ENCODE measurements at places on chromosomes 16 and 17.
A peak's percentile ranks its signal among the peaks of the same experiment; 100 is the strongest.

GRCh38 chr16:87860553-87861299 is 8.6 kb downstream of the SLC7A5 start:
- DNase-seq: no peak

GRCh38 chr17:72631949-72632684 is 460.4 kb downstream of the SLC39A11 start:
- DNase-seq: no peak

- DNase-seq: no peak
Measured at GRCh38 chr17:5131146-5131715, 15.4 kb downstream of the USP6 start.

- DNase-seq: no peak
Measured at GRCh38 chr17:47993964-47994363, 23.1 kb downstream of the CDK5RAP3 start.

GRCh38 chr16:80836846-80837245 is 32.4 kb upstream of the CDYL2 start:
- DNase-seq: no peak

DNA sequence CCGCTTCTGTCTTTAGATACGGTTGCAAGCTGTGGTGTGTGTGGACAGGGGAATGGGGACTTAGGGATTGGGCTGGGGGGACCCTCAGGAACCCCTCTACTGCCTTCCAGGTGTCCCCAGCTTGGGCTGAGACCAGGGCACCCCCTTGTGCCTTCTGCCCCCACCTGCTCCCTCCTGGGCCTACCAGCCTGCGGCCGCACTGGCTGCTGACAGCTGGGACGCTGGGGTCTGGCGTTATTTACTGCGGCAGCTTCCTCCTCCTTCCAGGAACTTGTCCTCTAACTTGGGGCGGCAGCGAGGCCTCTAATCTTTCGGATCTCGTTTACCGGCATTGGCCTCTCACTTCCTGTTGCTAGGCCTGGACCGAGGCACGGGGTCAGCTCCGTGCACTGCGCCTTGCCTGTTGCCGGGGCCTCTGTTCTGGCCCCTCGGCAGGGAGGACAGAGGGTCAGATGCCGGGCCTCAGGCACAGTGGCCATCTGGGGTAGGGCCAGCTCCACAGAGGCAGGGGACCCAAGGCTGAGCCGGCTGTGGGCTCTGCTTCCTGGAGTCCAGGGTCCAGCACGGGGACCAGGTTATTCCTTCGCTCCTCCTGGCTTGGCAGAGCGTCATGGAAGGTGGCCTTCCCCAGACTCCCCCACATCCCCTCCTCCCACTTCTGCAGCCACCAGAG is 31.8 kb downstream of the TMEM235 start:
- DNase-seq: no peak

- no peak for DNase-seq
Measured at GRCh38 chr17:44084131-44084538, 13.6 kb downstream of the G6PC3 start.

- no peak for DNase-seq
Measured at GRCh38 chr17:79530361-79531105, 80.3 kb downstream of the RBFOX3 start.

- DNase-seq: no peak
Measured at GRCh38 chr17:32772453-32773025, 104.4 kb downstream of the MYO1D start.

DNA sequence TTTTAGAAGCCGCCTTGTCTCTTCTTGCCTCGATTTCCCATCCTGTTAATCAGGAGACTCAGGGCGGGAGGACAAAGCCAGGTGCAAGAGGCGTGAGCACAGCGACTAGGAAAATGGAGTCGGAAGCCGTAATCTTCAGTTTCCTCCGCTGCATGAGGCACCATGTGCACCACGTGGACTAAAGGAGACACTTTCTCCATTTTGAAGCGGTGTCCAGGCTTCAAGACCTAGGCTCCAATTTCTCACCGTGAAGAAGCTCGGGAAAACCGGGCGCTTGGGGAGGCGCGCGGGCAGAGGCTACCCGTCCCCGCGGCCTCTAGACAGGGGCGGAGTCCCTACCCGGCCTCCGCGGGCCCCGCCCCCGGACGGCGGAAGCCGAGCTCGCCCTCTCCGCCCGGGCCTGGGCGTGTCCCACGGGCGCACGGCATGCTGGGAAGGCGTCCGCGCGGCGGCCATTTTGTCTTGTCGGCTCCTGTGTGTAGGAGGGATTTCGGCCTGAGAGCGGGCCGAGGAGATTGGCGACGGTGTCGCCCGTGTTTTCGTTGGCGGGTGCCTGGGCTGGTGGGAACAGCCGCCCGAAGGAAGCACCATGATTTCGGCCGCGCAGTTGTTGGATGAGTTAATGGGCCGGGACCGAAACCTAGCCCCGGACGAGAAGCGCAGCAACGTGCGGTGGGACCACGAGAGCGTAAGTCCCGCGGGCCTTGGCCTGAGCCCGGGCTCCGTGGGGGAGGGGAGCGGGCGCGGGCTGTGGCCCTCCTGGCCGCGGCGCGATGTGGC is at the start of gene LUC7L3:
Gene LUC7L3, plus strand, starts transcription at position 460 of the 780 bp plus-strand sequence. Its CDS starts 130 bp downstream, at position 590.
- DNase-seq: peak; percentile 88

DNA sequence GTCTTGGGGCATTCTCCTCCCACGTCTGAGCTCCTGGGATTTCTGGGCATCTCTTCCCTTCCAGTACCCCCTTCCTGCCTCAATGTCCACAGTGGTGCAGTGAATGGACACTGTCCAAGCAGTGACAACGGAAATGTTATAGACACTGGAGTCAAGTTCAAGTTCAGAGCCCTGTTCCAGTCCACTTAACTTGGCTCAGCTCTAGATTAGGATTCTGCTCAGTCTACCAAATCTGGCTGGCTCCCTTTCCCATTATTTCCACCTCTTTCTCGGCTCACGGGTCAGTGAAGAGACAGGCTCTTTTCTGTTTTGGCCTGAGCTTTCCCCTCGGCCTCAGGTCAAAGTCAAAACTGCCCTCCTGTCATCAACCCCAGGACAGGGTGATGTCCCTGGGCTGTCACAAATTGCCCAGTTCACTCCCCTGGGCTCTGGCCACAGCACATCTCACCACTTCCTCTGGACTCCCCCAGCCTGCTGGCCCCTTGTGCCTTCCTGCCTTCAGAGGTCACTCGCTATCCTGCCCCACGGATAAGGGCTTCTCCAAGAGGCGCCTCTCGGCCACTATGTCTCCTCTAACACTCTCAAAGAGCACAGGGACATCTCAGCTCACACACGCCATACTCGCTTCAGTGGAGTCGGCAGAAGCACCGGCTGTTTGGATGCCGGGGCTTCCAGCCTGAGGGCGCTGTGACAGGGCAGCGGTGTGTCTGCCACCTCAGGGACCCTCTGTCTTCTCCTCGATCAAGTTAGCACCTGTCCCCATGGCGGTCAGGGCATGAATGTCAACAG is 17.7 kb upstream of the MRPL38 start:
- DNase-seq: no peak

- no peak for DNase-seq
Measured at GRCh38 chr16:22356930-22357634, 17.3 kb downstream of the CDR2 start.

DNA sequence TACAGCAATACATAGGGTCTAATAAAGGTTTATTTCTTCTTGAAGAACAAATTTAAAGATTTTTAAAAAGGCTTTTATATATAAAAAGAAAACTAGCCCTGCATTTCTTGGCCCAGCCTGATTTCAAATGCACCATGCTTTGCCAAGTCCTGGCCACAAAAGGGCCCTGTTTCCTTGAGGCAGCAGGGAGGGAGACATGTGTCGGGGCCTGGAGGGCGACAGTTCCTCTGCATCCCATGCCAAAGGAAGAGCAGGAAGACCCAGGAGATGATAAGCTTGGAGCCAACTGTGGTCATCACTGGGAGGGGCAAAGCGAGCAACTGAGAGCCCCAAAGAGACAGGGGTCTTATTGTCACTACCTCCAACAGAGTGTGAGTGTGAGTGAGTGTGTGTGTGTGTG is 571.5 kb upstream of the PSMD7 start:
- DNase-seq: no peak

DNA sequence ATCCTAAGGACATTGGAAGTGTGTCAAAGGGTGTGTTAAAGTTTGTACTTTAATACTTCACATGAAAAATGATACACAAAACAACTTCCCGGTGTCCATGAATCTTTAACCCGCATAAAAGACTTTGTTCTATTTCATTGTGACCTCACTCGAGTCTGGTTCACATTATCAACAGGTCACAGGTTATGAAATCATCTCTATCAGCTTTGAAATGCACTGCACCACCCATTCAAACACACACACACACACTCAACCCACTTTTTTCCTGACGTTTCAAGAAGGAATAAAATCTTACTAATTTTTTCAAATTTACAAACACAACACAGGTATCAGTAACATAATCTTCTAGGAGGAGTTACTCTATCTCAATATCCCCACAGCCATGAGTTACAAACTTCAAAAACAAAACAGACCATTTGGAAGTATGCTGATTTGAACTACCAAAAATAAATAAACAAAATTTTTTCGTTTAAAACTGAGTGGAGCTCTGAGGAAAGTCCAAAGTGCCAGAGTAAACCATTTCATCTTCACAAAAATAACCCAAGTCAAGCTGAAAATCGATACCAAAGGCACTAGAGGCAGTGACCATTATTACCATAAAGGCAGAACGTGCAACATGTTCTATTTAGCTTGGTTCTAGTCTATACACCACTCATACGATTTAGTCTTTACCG is 2.7 kb downstream of the ACOX1 start:
- DNase-seq: no peak

- DNase-seq: no peak
Measured at GRCh38 chr17:6666557-6666956, 15.0 kb downstream of the C17orf100 start.

DNA sequence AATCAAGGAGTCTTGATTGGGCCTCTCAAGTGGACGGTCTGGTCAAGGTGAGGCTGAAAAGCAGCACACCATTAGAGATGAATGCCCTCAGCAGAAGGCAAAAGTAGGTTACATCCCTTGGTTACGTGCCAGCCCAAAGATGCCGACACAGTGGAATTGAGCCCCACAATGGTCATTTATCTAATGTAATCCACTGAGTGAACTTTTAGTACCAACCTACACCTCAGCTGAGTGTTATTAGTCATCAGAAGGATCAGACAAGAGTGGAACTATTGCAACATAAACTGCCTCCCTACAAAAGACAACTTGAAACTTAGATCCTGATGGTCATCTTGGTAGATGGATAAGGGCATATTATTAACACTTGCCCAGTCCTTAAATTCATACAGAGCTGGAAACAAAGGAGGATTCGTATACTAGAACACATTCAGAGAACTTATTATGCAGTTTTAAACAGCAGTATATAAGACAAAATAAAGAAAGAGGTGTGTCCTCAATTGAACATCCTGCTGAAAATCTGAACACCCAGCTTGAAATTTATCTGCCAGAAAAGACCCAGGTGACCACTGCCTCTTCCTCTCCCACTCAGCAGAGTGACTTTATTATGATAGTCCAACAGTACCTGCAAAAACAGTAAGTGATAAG is 2.8 kb downstream of the DCUN1D3 start:
- no peak for DNase-seq

GRCh38 chr17:83189044-83190003 is 109.9 kb downstream of the METRNL start:
- no peak for DNase-seq

- no peak for DNase-seq
Measured at GRCh38 chr16:47492428-47493377, 31.6 kb downstream of the PHKB start.

DNA sequence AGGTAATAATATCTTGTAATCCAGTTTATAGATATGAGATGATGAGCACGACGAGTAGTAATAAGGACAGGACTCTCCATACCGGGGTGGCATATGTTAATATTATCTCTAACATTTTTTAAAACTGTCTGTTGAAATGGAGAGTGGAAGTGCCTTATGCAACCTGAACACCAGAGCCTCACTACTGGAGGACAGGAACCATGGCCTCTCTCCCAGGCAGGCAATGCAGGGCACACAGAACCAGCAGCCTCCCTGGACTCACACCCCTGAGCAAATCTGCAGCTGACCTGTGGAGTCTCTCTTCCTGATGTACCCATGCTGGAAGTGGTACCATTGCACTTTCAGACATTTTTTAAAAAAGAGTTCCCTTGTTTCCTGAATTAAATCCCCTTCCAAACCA is 55.2 kb upstream of the ERN1 start:
- DNase-seq: no peak

DNA sequence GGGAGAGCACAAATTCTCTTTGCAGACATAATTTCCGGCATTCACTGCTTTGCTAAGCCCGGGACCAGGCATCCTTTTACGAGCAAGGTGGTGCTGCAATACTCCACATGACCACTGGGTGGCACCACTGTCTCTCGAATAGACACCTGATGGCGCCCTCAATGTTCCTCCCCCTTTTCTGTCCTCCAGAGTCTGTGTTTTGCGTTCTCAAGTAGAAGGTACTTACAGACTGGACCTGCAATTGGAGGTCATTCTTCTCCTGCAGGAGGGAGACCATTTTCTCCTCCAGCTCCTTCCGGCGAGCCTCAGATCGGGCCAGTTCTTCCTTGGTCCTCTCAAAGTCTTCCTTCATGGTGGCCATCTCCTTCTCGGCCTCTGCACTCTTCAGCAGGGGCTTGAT is 45.2 kb downstream of the MYH13 start:
- DNase-seq: peak; percentile 81

DNA sequence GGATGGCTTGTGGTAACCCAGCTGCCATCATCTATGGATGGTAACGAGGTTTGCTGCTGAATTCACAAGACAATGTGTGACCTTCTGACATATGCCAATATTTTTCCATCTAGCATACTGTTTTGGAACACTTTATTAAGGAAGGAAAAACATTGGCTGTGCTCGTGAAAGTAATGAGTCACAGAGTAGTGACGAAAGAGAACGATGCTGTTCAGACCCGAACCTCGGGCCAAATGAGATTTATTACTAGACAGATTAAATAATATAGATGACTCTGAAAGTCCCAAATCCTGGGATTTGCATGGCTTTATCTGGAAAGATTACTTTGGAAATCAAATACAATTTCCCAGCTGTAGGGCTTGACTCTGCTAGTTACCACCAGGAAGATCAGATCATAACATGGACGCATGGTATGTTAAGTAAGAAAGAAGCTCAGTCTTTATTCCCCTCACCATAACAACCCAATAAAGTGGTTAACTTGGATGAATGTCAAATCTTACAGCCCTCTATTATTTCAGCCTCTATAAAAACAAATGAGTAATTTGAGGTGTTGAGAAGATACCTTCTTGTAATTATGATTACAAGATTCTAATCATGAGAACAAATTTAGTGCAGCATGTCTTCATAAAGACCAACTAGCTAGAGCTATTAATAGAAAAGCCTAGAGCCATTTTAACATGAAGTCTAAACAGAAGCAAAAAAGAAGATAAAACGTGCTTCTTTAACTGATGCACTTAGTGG is 32.6 kb downstream of the ERN1 start:
- DNase-seq: no peak

- no peak for DNase-seq
Measured at GRCh38 chr17:68460146-68460545, 2.9 kb upstream of the WIPI1 start.

- no peak for DNase-seq
Measured at GRCh38 chr16:51049678-51050376, 101.2 kb downstream of the SALL1 start.

- no peak for DNase-seq
Measured at GRCh38 chr17:76092526-76093413, 10.8 kb downstream of the EXOC7 start.

All from NCI-H1048 (cell line).